ENCODE measurements at places on chromosomes 16 and 17. TPM values are rescaled to one million over a fixed set of nuclear protein-coding genes. Genes with fewer than 3 reads are reported as not detected.
A peak's percentile ranks its signal among the peaks of the same experiment; 100 is the strongest.

Gene CACNG3
- total RNA-seq = not detected

Gene CAPNS2
- total RNA-seq = 2.0 TPM

Gene G6PC1
- not detected for total RNA-seq

Gene TAT
- total RNA-seq = not detected

GRCh38 chr17:2894782-2895181 is 98.5 kb downstream of the RAP1GAP2 start:
- no peaks in the 10 kb centered on the region for H3K36me3 ChIP-seq
- no peaks in the 10 kb centered on the region for H3K27me3 ChIP-seq
- no peak overlapping the region for H3K27ac ChIP-seq
- H3K4me1 ChIP-seq = no peaks in the 10 kb centered on the region
- H3K4me3 ChIP-seq = no peak overlapping the region

- DNase-seq = peak; percentile 71
- H3K36me3 ChIP-seq = peaks cover 2% of the 10 kb centered on the region
- H3K27ac ChIP-seq = peak overlapping the region; percentile 83
- H3K27me3 ChIP-seq = no peaks in the 10 kb centered on the region
- H3K4me1 ChIP-seq = peaks cover 91% of the 10 kb centered on the region
Measured at GRCh38 chr17:41777574-41778188, 8.8 kb downstream of the JUP start.

GRCh38 chr17:3669085-3669347 is 404 bp downstream of the EMC6 start:
- H3K27me3 ChIP-seq = no peaks in the 10 kb centered on the region
- DNase-seq = no peak
- peak overlapping the region; percentile 93 for H3K4me3 ChIP-seq
- H3K36me3 ChIP-seq = peaks cover 10% of the 10 kb centered on the region

DNA sequence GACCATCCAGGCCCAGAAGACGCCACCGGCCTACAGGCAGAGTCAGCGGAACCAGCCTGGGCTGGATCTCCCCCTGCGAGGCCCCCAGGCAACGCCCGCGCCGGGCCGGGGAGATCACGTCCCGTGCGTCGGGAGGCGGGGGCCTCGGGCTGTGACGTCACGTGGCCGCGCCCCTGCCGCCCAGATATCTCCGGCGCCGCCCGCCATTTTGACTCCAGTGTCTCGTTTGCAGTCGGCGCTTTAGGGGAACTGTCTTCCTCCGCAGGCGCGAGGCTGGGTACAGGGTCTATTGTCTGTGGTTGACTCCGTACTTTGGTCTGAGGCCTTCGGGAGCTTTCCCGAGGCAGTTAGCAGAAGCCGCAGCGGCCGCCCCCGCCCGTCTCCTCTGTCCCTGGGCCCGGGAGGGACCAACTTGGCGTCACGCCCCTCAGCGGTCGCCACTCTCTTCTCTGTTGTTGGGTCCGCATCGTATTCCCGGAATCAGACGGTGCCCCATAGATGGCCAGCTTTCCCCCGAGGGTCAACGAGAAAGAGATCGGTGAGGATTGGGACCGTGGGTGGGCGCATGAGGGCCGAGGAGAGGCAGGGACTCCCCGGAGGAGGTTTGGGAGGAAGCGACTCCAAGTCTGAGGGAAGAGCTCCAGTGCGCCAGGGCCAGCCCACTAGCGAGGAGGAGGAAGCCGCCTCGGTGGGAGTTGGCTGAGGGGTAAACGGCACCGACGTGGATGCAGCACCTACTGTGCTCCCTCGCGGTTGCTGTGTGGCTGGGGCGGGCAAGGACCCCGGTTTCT is at the start of gene WSB1:
TSS of gene WSB1 (plus strand) at position 217 of the 791 bp plus-strand sequence. CDS start at position 499, 282 bp downstream.
- H3K36me3 ChIP-seq = peaks cover 4% of the 10 kb centered on the region
- peak within 1 kb of the TSS; percentile 99 for H3K27ac ChIP-seq
- peaks cover 39% of the 10 kb centered on the region for H3K4me1 ChIP-seq
- DNase-seq = peak; percentile 95
- no peaks in the 10 kb centered on the region for H3K27me3 ChIP-seq

DNA sequence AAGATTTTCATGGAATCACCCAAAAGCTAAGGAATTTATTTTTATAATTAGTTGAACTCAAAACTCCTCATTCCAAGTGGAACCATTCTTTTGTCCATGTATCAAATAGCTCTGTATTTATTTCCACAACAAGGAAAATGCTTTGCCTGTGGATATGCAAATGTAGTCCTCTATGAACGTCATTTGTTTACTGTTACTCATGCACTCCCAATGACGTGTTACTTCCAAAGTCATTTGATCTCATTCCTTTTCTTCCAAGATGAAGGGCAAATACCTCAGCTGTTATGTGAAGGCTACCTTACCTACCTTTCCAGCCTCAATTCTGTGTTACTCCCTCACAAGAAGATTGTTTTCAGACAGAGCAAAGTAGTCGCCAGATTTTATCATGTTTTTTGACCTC is 83.7 kb downstream of the ITFG1 start:
- no peaks in the 10 kb centered on the region for H3K27me3 ChIP-seq
- H3K36me3 ChIP-seq = peaks cover 12% of the 10 kb centered on the region
- no peaks in the 10 kb centered on the region for H3K4me1 ChIP-seq
- DNase-seq = no peak
- H3K4me3 ChIP-seq = no peak overlapping the region
- no peak overlapping the region for H3K27ac ChIP-seq

DNA sequence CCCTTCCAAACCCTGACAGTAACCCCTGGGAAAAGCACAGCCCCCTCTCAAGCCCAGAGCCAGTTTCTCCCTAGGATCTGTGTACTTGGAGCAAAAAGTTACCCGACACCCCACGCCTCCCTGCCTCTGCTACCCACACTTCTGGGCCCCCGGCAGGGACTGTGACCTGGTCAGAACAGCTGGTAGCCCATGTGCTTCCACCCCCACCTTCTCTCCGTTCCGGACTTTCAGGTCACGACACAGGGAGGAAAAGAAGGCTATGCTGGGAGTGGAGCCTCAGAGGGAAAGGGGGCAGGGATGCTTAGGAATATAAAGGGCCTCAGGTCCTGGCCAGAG is 6.4 kb downstream of the PPY start:
- no peaks in the 10 kb centered on the region for H3K36me3 ChIP-seq
- H3K27ac ChIP-seq = no peak overlapping the region
- no peak overlapping the region for H3K4me3 ChIP-seq
- no peak for DNase-seq
- H3K27me3 ChIP-seq = peaks cover 23% of the 10 kb centered on the region
- peaks cover 4% of the 10 kb centered on the region for H3K4me1 ChIP-seq

DNA sequence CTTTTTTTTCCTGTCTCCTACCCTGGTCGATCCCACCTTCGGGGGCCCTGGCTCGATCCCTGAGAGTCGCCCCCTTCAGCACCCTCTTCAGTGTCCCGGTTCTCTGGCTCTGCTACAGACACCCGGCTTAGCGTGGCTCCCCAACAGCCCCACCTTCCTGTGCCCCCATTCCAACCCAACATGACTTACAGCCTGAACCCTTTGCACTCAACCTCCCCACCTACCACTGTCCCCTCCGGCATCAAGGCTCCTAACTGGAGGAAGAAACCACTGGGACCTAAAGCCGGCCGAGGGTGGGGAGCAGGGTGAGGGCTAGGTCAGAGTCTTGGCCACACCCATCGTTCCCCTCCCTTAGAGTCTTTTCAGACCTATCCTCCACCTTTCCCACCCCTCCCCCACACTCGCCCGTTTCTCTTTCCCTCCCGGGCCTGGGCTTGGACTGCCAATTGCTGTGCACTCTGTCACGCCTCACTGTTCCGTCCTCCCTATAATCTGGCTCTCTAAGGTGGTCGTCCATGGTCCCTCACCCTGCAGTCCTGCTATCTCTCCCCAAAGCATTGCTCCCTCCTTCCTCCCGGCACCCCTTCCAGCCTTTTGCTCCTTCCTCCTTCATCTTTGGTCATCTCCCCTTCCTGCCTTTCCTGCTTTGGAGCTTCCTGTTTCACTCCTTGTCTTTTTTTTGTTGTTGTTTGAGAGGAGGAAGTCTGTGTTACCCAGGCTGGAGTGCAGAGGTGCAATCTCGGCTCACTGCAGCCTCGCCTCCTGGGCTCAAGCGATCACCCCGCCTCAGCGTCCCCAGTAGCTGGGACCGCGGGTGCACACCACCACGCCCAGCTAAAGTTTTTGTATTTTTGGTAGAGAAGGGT is 890 bp upstream of the CLDN7 start:
- peak; percentile 82 for DNase-seq
- peaks cover 10% of the 10 kb centered on the region for H3K36me3 ChIP-seq
- peaks cover 21% of the 10 kb centered on the region for H3K27me3 ChIP-seq
- H3K4me3 ChIP-seq = peak overlapping the region; percentile 67

DNA sequence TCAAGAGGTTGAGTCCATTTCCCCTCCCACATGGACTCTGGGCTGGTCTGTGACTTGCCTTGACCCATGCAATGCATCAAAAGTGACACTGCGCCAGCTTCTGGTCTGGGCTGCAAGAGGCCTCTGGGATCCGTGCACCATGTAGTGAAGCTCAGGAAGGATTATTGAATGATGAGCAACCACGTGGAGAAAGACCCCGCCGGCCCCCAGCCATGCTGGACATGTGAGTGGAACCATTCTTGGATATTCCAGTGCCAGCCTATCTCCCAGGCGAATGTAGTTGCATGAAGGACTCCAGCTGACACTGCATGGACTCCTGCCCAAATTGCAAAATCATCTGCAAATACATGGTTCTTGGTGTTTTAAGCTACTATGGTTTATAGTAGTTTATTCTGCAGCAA is 7.6 kb upstream of the ALOX15B start:
- no peak overlapping the region for H3K4me3 ChIP-seq
- no peaks in the 10 kb centered on the region for H3K36me3 ChIP-seq
- DNase-seq = no peak

DNA sequence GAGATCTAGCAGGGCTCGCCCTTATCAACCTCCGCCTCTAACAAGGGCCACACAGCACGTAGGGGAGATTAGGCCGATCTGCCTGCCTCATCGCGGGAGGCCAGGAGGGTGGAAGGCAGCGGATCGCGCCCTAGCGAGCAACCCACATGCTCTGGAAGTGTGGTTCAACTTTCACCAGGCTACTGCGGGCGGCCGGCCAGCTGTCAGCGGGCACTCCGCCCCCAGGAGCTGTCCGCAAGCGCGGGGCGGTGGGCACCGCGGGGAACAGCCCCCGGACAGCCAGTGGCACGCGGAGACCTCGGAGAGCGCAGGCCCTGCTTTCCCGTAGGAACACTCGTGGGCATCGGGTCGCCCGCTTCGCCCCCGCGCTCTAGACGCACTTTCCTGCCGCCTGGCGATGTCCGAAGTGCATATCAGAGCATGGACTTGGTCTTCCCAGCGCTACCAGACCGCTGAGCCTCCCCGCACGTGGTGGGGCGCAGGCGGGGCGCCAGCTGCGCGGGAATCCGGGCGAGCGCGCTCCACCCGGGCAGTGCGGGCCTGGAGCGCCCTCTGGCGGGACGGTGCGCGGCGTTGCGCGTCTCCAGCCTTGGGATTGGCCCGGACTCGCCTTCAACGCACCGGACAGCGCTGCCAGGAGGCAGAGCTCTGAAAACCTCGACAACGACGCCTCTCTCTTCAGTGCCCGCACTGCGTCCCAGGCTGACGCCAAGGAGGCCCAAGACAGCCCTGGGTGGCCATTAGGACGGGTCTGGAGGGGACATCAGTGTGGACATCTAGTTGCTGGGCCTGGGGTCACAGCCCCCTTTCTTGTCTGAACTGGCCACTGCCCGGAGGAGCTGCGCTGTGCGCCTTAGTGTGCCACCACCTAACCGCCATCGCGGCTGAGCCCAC is 3.6 kb upstream of the ZNHIT3 start:
- peak overlapping the region; percentile 65 for H3K4me3 ChIP-seq
- DNase-seq = peak; percentile 88
- peak overlapping the region; percentile 26 for H3K27ac ChIP-seq
- H3K27me3 ChIP-seq = peaks cover 34% of the 10 kb centered on the region
- peaks cover 27% of the 10 kb centered on the region for H3K4me1 ChIP-seq

DNA sequence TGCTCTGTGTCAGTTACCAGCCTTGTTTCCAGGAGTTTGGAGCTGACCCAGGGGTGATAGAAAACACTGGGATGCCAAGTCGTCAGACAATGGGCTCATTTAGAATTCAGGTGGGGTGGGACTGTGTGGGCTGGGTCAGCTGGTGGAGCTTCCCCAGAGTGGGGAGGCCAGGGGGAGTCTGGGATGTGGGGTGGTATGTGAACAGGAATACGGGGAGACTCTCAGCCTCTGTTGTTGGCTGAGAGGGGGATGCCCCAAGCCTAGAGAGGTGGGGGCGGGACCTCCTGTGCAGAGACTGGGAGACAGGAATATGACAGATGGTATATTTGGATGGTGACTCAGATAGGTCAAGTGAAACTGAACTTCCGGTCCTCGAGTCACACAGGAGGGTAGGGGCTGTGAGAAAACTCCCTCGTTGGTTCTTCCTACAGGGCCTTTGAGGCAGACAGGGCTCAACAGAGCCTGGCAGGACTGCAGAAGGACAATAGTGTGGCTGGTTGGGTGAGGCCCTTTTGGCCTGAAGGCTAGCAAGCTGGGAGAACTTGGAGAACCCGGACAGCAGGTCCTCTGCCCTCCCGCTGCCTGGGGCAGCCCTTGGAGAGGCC is 23.7 kb downstream of the CDH1 start:
- DNase-seq = no peak
- no peak overlapping the region for H3K4me3 ChIP-seq
- H3K36me3 ChIP-seq = no peaks in the 10 kb centered on the region
- H3K27ac ChIP-seq = no peak overlapping the region
- peaks cover 6% of the 10 kb centered on the region for H3K4me1 ChIP-seq

DNA sequence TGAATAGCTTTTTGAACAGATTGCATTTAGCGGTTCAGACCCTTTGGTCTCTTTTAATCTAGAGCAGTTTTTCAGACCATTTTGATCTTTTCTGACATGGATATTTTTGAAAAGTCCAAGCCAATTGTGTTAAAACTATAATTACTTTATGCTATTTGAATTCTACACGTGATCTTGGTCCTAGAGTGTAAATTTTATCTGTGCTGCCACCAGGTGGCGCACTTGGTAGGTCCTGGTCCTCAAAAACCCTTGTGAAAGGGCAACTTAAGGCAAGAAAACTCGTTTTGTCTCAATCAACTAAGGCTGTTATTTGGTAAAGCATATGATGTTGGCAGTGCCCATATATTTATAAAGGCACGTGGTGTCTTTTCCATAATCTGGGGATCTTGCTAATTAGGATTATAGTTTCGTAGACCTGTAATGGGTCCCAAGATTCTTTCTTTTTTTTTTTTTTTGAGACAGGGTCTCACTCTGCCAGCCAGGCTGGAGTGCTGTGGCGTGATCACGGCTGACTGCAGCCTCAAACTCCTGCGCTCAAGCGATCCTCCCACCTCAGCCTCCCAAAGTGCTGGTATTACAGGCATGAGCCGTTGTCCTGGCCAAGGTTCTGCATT is 43.9 kb upstream of the TEX2 start:
- no peaks in the 10 kb centered on the region for H3K36me3 ChIP-seq
- peaks cover 29% of the 10 kb centered on the region for H3K4me1 ChIP-seq
- no peak overlapping the region for H3K27ac ChIP-seq
- no peak overlapping the region for H3K4me3 ChIP-seq

Measured in lower lobe of right lung (tissue), 2 donors.